NCI-H526 treated with DMSO at 0.1 percent for 48 hours (cell line): ENCODE measurements at places on chromosomes 1 and 21.

DNA sequence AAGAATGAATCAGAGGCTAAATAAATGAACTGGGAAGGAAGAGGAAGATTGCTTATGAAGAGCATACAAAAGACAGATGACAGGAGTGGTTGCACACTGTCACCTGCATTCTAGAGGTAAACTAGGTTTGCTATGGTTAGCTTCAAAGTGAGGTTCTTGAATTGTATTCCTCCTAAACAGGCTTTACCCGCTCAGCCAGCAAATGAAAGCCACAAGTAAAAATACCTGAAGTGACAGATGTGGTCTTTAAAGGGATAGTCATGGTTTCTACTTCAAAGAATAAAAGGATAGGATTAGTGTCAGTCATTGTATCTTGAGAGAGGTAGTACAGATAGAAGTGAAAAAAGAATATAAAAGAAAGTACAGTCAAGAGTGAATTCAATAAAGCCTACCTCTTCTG, 32.4 kb upstream of the PRDX6 start:
- no peak for DNase-seq

DNA sequence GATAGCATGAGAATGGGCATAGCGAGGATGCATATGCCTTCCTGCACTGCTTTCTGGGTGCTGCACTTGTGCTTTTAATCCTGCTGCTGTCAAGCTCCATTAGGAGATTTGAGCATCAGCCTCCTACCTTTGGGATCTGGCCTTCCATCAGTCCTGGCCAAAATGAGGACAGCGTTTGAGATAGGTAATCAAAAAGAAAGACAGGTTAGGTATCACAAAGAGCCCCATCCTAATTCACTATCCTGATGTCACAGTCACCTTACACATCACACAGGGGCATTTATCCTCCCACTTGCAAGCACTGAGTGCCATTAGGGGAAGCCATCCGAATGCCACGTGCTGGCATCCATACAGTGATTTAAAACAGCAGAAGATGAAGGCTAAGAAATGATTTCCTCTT, 13.2 kb upstream of the FAM163A start:
- no peak for DNase-seq

GRCh38 chr1:42681741-42682483, at the start of gene YBX1:
Gene YBX1, plus strand, starts transcription at chr1:42682418. Its CDS starts 148 bp downstream, at chr1:42682566.
- DNase-seq, result peak; percentile 100

DNA sequence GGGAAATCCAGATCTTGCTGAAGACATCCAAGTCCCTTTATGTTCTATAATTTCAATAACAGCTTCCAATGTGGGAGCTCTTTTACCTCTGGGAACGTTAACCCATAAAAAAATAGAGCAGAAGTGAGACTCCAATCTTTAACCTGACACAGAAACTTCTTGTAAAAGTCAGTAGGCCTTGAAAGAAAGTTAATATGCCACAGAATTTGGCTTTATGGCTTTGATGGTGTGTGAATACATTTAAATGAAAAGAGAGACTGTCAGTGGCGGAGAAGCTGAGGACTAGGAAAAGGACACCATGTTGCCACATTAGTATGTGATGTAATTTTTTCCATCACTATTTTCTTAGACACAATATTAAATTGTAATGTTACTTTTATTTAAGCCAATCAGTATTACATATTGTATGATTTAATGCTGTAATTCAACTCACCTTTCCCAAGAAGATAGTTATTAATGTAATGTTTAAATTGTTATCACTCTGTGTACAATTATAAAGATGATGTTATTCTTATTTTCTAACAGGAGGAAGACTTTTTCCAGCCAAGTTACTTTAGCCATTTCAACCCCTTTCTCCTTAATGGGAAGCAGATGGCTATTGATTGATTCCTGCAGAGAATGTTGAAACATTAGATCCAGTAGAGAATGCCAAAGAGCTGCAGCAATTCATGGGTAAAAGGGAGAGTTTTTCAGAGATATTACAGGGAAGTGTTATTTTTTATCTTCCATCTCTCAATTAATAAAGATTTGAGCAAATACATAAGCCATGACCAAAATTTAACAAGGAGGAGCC, 17.5 kb upstream of the CLDN8 start:
- DNase-seq, result no peak

- no peak for DNase-seq
Measured at GRCh38 chr1:219669556-219669955, 56.7 kb upstream of the ZC3H11B start.

GRCh38 chr21:17554679-17555465, 42.0 kb downstream of the CXADR start:
- DNase-seq, result no peak

DNA sequence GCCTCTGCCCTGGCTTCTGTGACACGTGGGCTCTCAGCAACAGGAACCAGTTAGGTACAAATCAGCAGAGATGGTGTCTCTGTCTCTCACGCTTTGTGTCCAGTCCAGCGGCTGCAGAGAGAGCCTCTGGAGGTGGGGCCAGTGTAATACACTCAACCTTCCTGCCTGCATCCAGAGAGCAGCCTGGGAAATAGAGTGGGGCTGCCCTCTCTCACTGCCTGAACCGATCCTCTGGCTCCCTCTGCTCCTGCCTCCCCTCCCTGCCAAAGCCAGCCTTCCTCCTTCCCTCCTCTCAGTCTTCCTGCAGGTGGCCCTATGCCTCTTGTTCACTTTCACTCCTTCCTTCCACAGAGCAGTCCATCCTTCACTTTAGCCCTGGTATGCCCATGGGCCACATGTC, at the start of gene ZNF648:
ZNF648 (minus strand) TSS at position 119 of the 400 bp plus-strand sequence. CDS start 3,702 bp downstream, outside the sequence.
- no peak for DNase-seq

- no peak for DNase-seq
Measured at GRCh38 chr1:156970017-156970416, 49.6 kb downstream of the LRRC71 start.
